ENCODE measurements at places on chromosomes 5 and 9.

- DNase-seq, result no peak
These were observed 46.7 kb downstream of the PRLR start for GRCh38 chr5:35183556-35183955.

DNA sequence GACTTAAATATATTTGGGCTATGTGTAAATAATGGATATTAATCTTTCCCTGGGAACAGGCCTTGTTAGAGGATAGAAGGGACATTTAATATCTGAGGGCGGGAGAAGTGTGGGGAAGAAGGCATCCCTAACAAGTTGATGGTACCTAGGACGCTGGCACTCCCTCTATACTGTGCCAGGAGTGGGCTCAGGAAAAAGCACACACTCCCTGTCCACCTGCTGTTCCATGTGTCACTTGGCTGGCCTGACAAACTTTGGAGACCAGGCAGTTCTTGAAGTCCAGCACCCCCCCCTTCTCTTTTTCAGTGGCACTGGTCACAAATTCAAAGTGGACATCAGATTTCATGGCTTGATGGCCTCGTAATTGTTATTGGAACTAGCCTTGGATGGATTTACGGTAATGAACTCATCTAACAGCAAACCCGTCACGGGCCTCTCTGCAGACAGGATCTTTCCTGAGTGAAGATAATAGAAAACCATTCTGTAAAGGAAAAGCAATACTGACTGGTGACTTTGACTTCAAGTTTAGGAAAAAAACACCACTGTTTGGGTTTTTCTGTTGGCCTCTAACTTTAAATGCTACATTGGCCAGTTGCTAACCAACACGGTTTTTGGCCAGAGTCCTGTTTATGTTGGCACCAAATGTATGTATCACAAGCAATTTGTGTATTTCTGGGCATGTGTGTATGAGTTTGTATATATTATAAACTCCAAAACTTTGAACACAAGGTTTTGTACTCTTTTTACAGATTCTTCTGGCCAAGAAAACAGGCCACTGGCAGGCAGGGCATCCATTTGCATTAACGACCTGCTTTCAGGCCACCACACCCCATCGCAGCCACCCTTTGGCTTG, 552.6 kb downstream of the CCDC171 start:
- no peak for DNase-seq

DNA sequence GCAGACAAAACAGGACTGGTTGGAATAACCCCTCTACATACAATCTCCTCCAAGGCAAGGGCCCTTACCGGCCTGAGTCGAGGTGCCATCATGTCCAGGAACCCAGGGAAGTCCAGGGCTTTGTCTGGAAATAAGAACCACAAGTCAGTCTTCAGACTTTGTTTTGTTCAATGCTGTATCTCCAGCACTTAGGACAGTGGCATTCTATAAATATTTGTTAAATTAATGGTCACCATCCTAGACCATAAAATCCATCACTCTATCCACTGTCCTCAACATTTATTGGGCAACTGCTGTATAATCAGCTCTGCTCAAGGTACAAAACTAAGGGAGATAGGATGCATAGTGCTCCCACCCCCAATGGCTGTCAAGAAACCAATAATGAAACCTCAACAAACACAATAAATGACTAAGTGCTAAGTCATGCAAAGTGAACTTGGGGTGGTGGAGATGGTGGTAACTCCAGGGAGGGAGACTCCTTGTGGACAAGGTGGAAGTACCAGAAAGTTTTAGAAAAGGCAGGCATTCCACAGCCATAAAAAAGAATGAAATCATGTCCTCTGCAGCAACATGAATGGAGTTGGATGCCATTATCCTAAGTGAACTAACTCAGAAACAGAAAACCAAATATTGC, 5.0 kb downstream of the RELL2 start:
- no peak for DNase-seq

DNA sequence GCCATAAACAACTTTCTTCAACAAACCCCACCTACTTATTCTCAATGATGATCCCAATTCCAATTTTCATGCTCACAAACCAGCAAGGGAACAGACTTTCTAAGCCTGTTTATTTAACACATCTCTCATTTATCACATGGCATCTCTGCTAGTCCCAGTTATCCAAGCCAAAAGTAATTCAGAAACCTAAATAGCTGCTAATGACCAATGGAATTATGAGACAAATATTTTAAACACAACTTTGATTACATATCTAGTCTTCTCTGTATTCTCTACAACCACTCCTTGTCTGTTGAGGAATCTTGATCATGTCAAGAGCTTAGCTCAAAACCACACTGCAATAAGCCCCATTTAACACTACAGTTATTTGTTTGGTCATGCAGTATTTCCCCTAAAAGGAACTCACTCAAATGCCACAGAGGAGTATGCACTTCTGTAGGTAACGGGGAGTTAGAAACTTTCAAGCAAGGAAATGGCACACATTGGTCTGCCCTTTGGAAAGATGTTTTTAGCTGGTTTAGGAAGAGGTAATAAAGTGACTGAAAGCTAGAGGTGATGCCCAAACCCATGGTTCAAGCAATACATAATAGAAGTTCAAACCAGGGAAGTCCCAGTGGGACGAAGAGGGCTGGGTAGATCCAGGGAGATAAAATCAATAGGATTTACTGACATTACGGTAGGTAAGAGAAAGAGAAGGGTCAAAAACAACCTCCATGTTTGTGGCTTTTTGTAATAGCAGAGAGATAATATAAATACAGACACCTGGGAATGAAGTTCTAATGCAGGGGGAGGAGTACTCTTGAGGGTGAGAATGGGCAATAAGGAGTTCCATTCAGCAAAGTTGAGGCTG, 42.1 kb upstream of the HTR4 start:
- no peak for DNase-seq

DNA sequence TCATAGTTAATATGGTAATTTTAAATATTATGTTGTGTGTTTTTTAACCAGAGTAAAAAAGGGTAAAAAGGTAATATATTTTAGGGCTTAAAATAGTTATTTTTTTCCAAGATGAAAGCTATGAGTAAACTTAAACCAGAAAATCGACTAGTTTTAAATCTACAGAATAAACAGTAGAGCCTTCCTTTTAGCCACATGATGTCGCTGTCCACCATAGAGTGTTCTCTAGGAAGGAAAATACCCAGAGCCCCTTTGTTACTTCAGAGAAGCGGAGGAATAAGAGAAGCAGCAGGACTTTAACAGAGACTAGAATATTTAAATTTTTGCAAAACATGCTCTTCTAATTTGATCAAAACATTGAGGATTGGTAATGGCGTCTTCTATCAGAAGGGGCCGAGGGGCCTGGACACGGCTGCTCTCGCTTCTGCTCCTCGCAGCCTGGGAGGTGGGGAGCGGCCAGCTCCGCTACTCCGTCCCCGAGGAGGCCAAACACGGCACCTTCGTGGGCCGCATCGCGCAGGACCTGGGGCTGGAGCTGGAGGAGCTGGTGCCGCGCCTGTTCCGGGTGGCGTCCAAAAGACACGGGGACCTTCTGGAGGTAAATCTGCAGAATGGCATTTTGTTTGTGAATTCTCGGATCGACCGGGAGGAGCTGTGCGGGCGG, at the start of gene PCDHA2:
Gene PCDHA2, plus strand, starts transcription at position 258 of the 664 bp plus-strand sequence.
- DNase-seq, result no peak

- no peak for DNase-seq
These were observed 16.3 kb upstream of the MAML1 start for GRCh38 chr5:179716286-179716685.

GRCh38 chr9:33318225-33318624, 27.9 kb downstream of the NFX1 start:
- no peak for DNase-seq

DNA sequence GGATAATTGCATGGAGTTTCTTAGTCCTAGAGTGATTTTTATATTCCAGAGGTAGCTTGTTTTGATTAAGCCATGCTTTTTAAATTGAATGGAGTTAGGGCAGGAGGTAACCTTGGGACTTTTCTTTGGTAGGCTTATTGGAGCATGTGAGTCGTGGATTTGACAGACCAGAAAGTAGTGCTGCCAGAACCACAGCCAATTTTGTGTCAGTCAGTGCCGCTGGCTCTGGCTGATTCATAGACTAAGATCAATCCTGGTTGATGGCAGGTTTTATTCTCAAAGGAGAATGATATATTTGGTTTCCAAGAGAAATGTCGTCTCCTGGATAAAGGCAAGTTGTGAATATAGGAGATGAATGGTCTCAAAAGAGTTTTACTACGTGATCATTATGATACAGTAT, 20.3 kb downstream of the RAI14 start:
- DNase-seq, result no peak

- no peak for DNase-seq
These were observed 97.9 kb upstream of the SH3GL2 start for GRCh38 chr9:17480966-17481365.

DNA sequence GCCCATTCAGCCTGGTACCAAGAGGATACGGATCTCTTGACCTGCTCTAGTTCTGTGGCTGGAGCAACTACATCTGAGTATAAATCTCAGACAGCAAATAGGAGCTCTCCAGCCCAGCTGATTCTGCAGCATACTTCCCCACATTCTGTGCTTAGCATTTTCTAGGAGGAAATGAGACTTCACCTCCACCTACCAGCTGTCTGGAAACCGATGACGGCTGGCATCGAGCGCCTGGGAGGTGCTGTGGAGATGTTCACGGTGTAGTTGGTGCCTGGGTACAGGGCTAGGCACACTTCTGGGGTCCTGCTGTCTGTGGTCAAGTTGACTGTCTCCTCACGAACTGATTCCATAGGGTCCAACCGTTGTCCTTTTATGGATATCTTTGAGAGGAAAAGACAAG, 63.6 kb downstream of the SUSD1 start:
- no peak for DNase-seq

- no peak for DNase-seq
These were observed 67.2 kb downstream of the CAMSAP1 start for GRCh38 chr9:135840107-135840506.

GRCh38 chr9:113205432-113205831, 15.6 kb downstream of the FKBP15 start:
- no peak for DNase-seq

DNA sequence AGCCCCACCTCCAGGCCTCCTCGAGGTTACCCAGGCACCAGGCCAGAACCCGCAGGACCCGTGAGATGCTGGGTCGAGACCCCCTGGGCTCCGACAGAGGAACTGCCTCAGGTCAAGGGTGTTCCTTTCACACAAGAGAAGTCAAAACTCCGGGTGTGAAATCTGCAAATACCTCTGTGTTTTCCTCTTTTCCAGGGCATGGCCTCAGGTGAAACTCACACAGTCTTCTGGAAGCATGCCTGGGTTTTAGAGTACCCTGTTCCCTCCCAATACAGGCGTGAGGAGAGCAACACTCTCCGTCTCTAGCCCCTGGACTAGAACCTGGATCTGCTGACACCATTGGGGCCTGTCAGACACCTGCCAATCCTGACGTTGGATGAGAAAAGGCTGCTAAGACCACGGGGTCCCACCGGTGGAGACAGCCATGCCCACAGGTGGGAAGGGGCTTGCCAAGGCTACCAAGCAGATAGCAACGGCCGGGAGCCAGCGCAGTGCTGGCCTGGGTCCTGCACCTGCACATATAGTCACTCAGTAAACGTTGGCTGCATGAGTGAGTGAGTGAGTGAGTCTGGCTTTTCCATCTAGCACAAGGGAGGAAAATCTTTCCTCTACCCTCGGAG, 182.0 kb upstream of the PPP1R26 start:
- no peak for DNase-seq

DNA sequence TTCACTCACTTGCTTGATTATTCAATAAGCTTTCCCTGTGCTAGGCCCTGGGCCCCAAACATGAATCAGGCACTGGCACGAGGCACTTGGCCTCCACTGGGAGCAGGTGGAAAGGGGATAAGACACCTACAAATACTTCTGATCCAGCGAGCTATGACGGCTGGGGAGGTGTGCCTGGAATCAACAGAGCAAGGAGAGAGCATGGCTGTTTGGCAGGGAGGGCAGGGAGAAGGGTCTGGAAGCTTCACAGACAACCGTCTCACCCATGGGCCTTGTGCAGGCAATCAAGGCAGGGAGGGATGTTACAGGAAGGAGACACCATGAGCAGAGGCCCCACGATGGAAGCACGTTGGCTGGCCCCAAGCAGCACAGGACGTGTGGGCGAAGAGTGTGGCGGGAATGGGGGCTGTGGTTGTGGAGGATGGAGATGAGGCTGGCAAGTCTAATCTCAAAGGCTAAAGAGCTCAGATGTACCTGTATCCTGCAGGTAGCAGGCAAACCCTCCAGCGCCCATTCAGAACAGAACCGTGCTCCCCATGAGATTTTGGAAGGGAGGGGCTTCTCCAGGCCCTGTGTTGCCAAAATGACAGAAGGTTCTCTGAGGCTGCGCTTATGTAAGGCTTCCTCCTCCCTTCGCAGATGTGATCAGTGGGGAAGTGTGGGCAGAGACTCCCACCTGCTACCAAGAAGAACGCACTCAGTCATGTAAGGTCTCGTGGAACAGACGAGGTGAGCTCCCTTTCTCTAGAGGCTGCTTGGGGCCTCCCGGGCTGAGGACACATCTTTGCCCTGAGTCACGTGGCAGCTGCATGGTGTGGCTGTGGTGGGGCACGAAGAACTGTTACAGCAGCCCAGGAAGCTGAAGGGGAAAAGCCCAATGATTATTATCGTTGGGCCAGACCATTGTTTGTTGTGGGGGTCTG, 189.7 kb downstream of the DAB2IP start:
- no peak for DNase-seq

GRCh38 chr5:159444441-159445082, 114.3 kb upstream of the IL12B start:
- no peak for DNase-seq

- DNase-seq, result peak; percentile 56
These were observed 12.8 kb downstream of the NOTCH1 start for GRCh38 chr9:136532799-136533774.

DNA sequence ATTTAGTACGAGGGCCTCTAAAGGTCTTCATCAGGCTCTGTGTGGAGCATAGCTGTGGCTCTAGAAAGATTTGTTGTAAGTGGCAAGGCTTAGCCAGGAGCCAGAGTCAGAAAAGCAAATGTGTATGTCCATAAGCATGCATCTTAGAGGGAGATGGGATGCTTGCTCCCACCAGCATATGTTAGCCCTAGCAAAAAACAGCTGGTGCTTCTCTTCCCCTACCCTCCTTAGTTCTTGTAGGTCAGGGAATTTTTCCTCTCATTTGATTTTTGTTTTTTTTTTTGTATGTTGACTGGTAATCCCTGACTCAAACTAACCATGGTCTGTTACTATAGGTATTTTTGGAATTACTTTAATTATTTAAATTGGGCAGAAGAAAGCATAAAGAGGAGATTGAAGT, 7.7 kb downstream of the TNFSF15 start:
- no peak for DNase-seq

GRCh38 chr5:119322948-119323537, 32.8 kb upstream of the TNFAIP8 start:
- no peak for DNase-seq

GRCh38 chr5:149946118-149946517, 1.5 kb upstream of the PDE6A start:
- no peak for DNase-seq

DNA sequence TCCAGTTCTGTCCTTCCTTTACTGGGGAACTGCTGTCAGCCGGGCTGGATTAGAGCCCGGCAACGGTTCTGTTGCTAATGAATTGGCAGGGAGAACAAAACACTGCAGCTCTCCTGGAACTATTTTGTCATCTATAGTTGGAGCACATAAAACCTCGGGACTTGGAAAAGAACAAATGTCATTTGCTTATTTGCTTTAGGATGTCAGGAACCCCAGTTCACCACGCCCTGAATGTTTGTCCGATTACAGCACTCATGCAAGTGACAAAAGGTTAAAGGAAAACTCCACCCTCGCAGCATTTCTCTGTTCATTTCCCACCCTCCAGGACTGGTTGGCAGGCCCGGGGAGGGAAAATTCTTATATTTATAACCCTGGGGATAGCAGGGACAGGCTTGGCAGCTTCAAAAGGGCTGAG, 66.4 kb upstream of the PLPP1 start:
- DNase-seq, result no peak

- no peak for DNase-seq
These were observed 395.2 kb downstream of the BNC2 start for GRCh38 chr9:16475257-16475656.

- DNase-seq, result no peak
These were observed 57.7 kb upstream of the FRRS1L start for GRCh38 chr9:109224751-109225150.
